Caki2 (cell line): ENCODE measurements at places on chromosomes 5 and 9. TPM values are rescaled to one million over a fixed set of nuclear protein-coding genes. Genes with fewer than 3 reads are reported as not detected.

DNA sequence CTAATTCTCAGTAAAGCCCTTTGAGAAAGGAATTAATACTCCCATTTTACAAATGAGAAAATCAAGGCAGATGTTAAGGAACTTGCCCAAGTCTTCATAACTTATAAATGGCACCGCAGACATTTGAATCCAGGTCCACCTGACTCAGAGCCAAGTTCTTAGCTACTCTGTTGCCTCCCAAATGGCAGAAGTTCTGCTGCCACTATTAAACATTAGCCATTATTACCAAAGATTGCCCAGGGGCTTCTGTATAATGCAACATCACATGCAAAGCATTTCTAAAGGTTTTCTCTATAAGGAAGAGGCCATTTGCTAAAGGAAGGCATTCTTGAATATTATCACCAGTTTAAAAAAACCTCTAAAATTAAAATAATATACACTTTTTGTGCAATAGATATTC, 28.3 kb downstream of the TPD52L3 start:
- DNase-seq, result no peak

DNA sequence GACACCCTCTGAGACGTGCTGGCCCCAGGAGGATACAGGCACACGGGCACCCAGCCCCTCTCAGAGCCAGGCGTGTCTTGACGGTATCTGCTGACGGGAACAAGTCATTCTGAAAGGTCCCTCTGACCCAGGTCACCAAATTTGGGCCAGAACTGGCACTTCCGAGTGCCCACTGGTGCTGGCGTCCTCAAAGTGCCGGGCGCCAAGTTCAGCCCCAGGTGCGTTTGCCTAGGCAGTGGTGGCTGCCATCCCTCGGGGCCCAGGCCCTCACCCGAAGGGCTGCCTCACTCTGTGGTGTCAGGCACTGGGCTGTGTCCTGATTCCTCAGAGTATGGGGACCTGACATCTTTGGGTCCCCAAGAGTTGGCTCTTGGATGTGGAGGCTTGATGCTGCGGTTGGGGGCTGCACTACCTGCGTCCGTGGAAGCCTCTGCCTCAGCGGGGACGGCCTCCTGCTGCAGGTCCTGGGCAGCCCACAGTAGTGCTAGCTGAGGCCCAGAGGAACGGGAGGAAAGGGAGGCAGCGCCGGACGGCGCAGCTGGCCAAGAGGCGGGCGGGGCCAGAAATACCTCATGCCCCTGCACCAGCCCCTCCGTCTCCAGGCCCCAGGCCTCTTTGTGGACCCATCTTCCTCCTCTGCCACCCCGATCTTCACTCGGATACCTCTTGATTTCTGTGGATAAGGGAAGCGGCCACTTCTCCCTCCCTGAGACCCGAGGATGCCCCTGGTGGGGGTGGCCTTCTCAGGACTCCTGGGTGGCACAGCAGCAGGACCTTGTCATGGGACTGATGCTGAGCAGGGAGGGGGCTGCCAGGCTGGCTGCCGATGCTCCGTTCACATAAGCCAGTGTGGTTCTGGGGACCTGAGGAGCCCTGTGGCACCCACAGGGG, 109.4 kb upstream of the LMX1B start:
- no peak for DNase-seq

Gene PDE4D
- total RNA-seq, result 7.9 and 19.4 TPM in 2 replicates

Gene TMC1
- total RNA-seq, result not detected in 2 replicates

Gene TMEM215
- total RNA-seq, result not detected in 2 replicates

Gene CDO1
- total RNA-seq, result not detected in 2 replicates
